NCI-H524 (cell line): ENCODE measurements at places on chromosomes 12 and 14.

DNA sequence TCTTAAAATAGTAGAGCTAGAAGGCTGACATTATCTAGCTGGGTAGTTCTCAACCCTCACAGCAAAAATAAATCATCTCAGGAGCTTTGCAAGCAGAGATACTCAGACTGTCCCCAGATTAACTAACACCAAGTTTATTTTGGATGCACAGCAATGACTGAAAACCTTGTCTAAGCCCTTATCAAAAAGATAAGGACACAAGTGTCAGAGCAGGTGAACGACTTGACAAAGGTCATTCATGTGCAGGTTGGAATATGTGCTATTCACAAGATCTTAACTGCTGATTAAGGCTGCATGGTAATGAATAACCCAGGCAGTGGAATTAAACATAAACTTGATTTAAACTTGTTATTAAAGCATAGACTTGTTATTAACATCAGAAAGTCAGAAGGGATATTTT is 246.6 kb downstream of the BTG1 start:
- no peak for DNase-seq

DNA sequence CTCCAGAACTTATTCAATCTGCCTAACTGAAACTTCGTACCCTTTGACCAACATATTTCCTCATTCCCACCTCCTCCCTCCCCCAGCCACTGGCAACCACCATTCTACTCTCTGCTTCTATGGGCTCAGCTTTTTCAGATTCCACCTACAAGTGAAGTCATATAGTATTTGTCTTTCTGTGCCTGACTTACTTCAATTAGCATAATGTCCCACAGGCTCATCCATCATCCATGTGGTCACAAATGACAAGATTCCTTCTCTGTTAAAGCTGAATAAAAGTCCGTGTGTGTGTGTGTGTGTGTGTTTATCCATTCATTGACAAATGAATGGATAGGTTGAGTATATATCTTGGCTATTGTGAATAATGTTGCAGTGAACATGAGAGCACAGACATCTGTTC is 1.3 kb upstream of the C14orf39 start:
- DNase-seq, result no peak

GRCh38 chr12:70354787-70355186 is 11.3 kb upstream of the KCNMB4 start:
- no peak for DNase-seq

DNA sequence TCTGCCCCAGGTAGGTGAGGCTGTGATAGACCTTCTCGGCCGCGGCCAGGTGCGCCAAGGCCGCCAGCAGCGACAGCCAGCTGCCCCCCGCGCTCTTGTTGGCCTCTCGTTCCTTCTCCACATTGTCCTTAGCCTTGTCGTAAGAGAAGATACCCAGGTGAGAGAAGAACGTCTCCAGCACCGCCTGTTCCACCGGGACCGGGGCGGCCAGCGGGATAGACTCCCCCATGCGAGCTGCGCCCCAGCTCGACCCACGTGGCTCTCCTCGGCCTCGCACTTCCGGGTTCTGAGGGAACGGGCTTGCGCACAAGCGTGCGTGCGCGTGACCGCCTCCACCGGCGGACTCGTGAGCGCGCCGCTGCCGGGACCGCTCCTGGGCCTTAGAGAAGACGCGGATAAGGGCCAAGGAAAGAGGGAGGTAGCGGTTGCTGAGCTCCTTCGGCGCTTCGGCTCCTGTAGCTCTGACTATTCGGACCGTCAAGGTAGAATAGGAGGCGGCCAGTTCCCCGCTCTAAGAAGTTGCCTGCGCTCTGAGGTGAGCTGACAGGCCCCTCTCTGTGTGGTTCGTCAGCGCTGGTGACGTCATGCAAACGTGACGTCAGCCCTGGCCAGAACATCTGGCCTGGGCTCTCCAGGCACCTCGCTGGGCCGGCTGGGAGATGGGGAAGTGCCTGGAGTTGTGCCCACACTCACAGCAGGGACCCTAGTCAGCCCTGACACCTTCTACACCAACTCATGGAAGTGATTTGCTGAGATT is at the start of gene KICS2:
KICS2 (minus strand) TSS at position 288 of the 757 bp plus-strand sequence; CDS start at position 229, 59 bp downstream.
- DNase-seq, result peak; percentile 75

- no peak for DNase-seq
Measured at GRCh38 chr14:106487600-106487999, 961.2 kb downstream of the TMEM121 start.

GRCh38 chr12:116408489-116409250 is 131.2 kb upstream of the MED13L start:
- no peak for DNase-seq

DNA sequence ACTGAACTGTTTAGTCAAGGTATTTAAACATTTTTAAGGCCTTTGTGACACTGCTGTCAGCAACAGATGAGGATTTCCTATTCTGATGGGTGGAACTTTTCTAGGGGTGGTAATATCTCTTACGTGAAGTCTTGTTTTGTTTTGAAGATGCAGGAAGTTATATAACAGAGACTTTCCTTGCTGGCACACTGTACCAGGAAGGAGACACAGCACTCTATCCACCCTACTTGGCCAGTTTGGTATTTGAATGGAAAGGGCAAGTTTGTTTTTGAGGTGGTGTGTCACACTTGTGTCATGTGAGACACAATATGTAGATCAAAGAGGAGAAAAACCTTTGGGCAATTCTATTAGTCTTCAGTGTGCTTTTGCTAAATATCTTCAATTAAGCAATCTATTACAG is 51.6 kb upstream of the SRP54 start:
- no peak for DNase-seq

- no peak for DNase-seq
Measured at GRCh38 chr14:82536566-82536965, 1002.9 kb upstream of the SEL1L start.

DNA sequence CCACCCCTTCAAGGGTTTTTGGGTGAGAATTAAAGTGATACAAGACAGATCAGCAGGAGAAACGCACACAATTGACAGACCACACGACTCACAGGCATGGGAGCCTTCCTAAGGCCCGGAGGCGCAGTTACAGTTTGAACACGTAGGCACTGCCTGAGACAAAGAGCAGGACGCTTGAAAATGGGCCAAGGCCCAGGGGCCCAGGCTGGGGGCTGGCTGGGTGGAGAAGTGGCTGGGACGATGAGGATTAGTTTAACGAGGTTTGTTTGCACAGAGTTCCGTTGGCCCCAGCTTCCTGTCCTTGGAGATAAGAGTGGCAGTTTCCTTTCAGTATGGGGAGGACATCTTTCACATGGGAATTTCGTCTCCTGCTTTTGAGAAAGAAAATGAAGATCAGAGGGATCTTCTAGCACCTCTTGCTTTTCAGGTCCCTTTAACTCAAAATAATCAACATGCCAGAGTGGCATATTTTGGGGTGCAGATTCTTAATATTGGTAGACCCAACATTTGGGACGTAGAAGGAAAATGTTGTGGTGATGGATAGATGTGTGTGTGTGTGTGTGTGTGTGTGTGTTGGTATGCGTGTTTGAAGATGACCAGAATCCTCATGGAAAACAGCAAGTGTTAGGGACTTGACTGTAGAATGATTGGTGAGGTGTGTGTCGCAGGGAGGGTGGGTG is 44.6 kb downstream of the DLK1 start:
- no peak for DNase-seq
